ENCODE measurements at places on chromosomes 2 and 18.

DNA sequence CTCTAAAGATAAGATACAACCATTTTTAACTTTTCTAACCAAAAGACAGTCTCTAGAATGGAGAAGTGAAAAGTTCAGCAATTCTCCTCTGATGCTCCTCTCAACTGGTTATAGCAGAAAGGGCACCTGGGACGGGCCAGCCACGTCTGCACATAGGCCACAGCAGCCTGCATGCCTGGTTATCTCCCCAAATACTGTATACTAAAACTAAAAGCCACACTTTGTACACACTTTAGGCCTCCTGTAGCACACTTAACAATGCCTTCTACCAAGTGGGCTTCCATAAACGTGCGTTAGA is 179.1 kb downstream of the ANKRD44 start:
- DNase-seq = no peak

- no peak for DNase-seq
Observed at GRCh38 chr2:16664809-16665747, 556 bp downstream of the CYRIA start.

- no peak for DNase-seq
Observed at GRCh38 chr2:111698743-111699554, 185.0 kb downstream of the ANAPC1 start.

- no peak for DNase-seq
Observed at GRCh38 chr2:122863532-122863931, 1108.1 kb downstream of the TSN start.

GRCh38 chr2:181910028-181910831 is 18.7 kb downstream of the ITPRID2 start:
- DNase-seq = no peak

Measured in D721Med (cell line).